CD8-positive, alpha-beta memory T cell (primary cell): ENCODE measurements at places on chromosomes 2 and 18. TPM values are rescaled to one million over a fixed set of nuclear protein-coding genes. Genes with fewer than 3 reads are reported as not detected.

DNA sequence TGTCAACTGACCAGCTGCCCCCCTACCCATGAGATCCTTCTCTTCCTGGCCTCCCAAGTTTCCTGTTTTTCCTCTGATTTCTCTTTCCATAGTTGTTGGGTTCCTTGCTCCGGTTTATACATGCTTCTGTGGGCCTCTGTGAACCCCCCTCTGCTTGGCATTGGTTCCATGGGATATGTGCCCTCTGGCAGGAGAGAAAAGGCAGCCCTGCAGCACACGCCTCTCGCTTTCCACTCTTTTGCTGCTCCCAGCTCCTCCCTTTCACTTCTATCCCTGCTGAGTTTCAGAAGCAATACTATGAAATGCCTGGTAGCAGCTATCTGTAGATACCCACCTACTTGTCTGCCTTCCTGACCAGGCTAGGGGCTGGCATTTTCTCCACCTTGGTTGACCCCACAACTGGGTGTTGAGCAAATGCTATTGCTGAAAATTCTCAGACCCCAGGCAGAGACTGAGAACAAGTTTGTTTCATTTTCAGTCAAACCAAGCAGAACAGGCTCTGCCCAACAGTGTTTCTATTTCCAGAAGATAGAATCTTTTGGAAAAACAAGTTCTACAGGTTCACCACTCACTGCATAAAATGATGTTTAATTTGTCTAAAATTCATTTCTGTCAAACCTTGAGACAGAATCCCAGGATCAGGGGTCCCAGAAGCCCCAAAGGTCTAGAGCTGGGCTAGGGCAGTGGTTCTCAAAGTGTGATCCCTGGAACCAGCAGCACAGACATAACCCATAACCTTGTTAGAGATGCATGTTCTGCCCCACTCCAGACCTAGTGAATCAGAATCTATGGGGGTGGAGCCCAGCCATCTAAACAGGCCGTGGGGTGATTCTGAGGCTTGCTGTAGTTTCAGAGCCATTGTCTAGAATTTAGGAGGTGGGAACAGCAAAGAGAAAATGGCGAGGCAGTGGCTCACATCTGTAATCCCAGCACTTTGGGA, 13.4 kb downstream of the CAPG start:
- H3K4me1 ChIP-seq: peaks cover 8% of the 10 kb centered on the region
- no peak overlapping the region for H3K27ac ChIP-seq
- no peaks in the 10 kb centered on the region for H3K36me3 ChIP-seq
- no peak for DNase-seq
- H3K27me3 ChIP-seq: no peaks in the 10 kb centered on the region
- H3K4me3 ChIP-seq: no peak overlapping the region

DNA sequence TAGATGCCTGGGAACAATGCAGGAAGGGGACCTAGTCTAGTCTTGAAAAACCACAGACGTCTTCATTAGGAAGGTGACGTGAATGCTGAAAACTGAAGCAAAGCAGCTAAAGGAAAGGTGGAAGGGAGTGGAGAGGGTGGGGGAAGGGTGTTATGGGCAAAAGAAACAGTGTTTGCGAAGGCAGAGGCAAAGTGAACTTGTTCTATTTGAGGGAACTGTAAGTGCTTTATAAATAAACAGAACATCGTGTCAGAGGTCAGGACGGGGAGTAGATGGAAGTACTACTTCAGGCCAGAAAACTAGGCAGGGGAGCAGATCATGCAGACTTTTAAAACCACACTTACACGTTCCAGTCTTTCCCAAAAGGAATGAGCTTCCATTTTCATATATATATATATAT, 57.8 kb downstream of the FASTKD2 start:
- H3K4me3 ChIP-seq: no peak overlapping the region
- no peaks in the 10 kb centered on the region for H3K27me3 ChIP-seq
- H3K27ac ChIP-seq: no peak overlapping the region
- DNase-seq: no peak
- no peaks in the 10 kb centered on the region for H3K36me3 ChIP-seq

- no peaks in the 10 kb centered on the region for H3K36me3 ChIP-seq
- H3K27me3 ChIP-seq: no peaks in the 10 kb centered on the region
- no peak for DNase-seq
- H3K4me3 ChIP-seq: no peak overlapping the region
- H3K27ac ChIP-seq: no peak overlapping the region
- no peaks in the 10 kb centered on the region for H3K4me1 ChIP-seq
Measured at GRCh38 chr2:144143294-144144151, 376.4 kb downstream of the ZEB2 start.

DNA sequence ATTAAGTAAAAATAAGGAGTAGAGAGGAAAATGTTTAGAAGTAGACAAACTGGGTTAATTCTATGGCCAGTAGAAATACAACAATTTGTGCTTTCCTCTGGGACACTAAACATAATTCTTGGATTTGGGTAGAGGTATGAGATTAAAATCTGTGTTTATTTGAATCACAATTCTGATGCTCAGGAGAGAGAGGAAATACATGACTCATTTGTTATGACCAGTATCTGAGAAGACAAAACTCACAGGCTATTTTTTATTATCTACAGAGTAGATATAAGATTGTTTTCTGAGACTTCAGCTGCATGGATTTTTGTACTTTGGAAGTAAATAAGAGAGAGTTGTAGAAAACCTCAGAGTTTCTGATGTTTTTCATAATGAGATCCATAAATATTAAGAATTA, 315.7 kb upstream of the CWC22 start:
- H3K27me3 ChIP-seq: no peaks in the 10 kb centered on the region
- H3K4me3 ChIP-seq: no peak overlapping the region
- H3K36me3 ChIP-seq: no peaks in the 10 kb centered on the region
- H3K4me1 ChIP-seq: no peaks in the 10 kb centered on the region

- H3K4me3 ChIP-seq: no peak overlapping the region
- no peaks in the 10 kb centered on the region for H3K36me3 ChIP-seq
- DNase-seq: no peak
- no peaks in the 10 kb centered on the region for H3K27me3 ChIP-seq
- peaks cover 6% of the 10 kb centered on the region for H3K4me1 ChIP-seq
- no peak overlapping the region for H3K27ac ChIP-seq
Measured at GRCh38 chr2:106070181-106070580, 123.9 kb downstream of the UXS1 start.

- H3K4me3 ChIP-seq: no peak overlapping the region
- no peaks in the 10 kb centered on the region for H3K27me3 ChIP-seq
Measured at GRCh38 chr2:62292190-62292589, 96.3 kb downstream of the B3GNT2 start.

- H3K4me3 ChIP-seq: no peak overlapping the region
- H3K27me3 ChIP-seq: no peaks in the 10 kb centered on the region
- DNase-seq: no peak
- no peak overlapping the region for H3K27ac ChIP-seq
Measured at GRCh38 chr2:229220254-229220653, 50.8 kb downstream of the PID1 start.

- peak; percentile 38 for DNase-seq
- no peak overlapping the region for H3K27ac ChIP-seq
- H3K4me3 ChIP-seq: no peak overlapping the region
- H3K4me1 ChIP-seq: no peaks in the 10 kb centered on the region
- H3K36me3 ChIP-seq: no peaks in the 10 kb centered on the region
Measured at GRCh38 chr2:72859831-72860262, 27.4 kb upstream of the SPR start.

- peaks cover 12% of the 10 kb centered on the region for H3K4me1 ChIP-seq
- no peaks in the 10 kb centered on the region for H3K27me3 ChIP-seq
- no peak overlapping the region for H3K4me3 ChIP-seq
- H3K27ac ChIP-seq: no peak overlapping the region
Measured at GRCh38 chr2:86012007-86012712, 93.5 kb downstream of the POLR1A start.

Gene NEB
- 0.31 TPM for total RNA-seq

Gene CTDSP1
- 113 TPM for total RNA-seq

Gene ATF2
- 50.1 TPM for total RNA-seq

Gene HRH4
- total RNA-seq: not detected

Gene MYOM1
- total RNA-seq: 1.2 TPM

Gene AMER3
- total RNA-seq: not detected
